CD4-positive, CD25-positive, alpha-beta regulatory T cell (primary cell): ENCODE measurements at places on chromosomes 7 and 10. TPM values are rescaled to one million over a fixed set of nuclear protein-coding genes. Genes with fewer than 3 reads are reported as not detected.

- no peak for DNase-seq
- no peaks in the 10 kb centered on the region for H3K4me1 ChIP-seq
- peaks cover 7% of the 10 kb centered on the region for H3K27me3 ChIP-seq
- H3K36me3 ChIP-seq: no peaks in the 10 kb centered on the region
These were observed 121.2 kb upstream of the PRKCQ start for GRCh38 chr10:6701289-6701688.

The HOXA10 gene
- total RNA-seq: 0.35 TPM

The CPA2 gene
- total RNA-seq: not detected

The MPP7 gene
- total RNA-seq: 14.3 TPM
